Germinal center (tissue), 1 donor: ENCODE measurements at places on chromosomes 12 and 14.

- DNase-seq, result no peak
Observed at GRCh38 chr14:55410876-55411275, 754 bp downstream of the ATG14 start.

DNA sequence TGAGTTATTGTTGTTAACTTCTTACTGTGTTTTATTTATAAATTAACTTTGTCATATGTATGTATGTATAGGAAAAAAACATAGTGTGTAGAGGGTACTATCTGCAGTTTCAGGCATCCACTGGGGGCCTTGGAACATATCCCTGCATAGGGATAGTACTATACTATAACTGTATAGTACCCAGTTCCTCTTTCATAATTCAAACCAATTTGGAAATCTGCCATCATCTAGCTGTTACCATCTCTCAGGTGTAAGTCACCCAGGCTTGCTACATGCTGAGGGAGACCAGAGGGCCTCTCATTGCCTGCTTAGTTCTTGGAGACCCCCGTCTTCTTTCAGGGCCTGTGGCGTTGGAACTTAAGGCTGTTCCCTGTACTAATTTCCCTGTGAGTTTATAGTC lies 12.9 kb upstream of the DCD start:
- DNase-seq, result no peak

- DNase-seq, result no peak
Observed at GRCh38 chr12:6044082-6044481, 80.4 kb downstream of the VWF start.

DNA sequence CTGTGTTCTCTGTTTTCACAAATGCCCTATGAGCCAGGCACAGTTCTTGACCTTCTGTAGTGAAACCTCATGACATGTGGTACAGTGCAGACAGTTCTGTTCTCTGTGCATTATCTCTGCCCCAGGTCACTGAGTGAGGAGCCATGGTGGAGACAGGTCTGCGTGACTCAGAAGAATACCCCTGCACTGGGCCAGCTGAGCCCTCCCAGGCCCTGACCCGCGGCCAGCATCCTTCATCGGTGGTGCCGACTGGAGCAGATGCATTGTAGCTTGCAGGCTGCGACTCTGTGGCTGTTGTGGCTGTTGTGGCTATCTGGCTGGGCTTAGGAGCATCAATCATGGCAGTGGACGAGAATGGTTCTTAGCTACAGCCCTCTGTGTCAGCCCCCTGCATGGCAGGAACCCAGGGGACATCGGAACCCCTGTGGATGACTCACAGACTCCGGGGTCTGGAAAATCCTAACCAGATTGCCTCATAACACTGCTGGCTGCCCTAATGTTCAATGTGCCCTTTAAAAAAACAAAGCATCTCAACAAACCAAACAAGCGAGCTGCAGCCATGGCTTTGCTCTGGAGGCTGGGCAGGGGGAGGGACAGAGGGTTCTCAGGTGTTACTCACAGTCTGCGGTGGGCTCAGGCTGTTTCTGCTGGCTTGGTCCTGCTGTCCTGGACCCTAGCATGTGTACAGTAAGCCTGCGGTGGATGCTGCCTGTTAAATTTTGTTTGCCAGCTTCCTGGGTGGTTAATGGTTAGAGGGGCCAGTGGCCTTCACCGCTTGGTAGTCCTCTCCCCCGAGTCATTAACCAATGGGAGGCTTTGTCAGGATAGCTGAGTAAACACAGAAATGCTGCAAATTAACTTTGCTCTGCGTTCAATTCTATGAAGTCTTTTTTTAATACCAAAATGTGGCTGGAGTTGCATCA lies at the start of gene SERPINA6:
Gene SERPINA6 (minus strand): TSS at position 689 of the 923 bp plus-strand sequence. CDS start 8,688 bp downstream, outside the sequence.
- no peak for DNase-seq

DNA sequence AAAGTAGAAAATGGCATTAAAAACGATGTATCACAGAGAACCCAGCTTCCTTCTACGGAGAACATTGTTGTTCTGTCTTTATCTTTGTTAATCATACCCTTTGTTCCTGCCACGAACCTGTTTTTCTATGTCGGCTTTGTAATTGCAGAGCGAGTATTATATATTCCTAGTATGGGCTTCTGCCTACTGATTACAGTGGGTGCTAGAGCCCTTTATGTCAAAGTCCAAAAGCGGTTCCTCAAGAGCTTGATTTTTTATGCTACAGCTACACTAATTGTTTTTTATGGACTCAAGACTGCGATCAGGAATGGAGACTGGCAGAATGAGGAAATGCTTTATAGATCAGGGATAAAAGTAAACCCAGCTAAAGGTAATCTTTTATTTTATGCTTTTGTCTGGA lies 209.6 kb downstream of the TMTC2 start:
- no peak for DNase-seq

DNA sequence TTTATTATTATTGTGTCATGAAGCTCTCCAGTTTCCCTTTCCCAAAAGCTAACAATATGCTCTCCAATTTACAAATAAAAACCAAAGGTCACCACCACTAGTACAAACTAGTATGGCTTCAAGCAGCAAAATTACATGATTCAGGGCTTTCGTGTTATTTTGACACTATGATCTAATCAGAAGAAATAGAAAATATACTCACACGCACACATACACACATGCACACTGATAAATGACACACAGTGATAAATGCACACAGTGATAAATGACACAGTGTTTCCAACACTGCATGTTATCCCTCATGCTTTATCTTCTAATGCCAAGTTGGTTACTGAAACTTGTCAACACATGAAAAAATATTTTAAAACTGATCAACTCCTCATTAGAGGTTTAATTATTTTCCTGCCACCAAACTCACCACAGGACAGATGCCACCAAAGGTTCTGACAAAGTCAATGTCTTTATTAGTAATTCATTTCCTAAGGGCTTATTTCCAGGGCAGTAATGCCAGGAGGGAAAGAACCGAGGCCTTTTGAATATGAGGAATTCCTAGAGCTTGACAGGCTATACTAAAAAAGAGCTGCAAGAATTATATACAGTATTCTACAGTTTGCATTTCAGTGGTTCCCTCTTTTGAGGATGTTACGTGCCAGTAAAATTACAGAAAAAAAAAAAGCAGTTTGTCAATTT lies 82.4 kb downstream of the PPP2R5E start:
- DNase-seq, result no peak

- no peak for DNase-seq
Observed at GRCh38 chr12:132433641-132434395, 56.1 kb upstream of the FBRSL1 start.

GRCh38 chr12:3362737-3363136 lies 128.3 kb upstream of the PRMT8 start:
- no peak for DNase-seq

- no peak for DNase-seq
Observed at GRCh38 chr12:100795174-100795799, 711 bp downstream of the ANO4 start.

GRCh38 chr12:28777603-28778365 lies 371.3 kb upstream of the FAR2 start:
- no peak for DNase-seq

GRCh38 chr12:88505696-88506095 lies 74.6 kb downstream of the KITLG start:
- no peak for DNase-seq

DNA sequence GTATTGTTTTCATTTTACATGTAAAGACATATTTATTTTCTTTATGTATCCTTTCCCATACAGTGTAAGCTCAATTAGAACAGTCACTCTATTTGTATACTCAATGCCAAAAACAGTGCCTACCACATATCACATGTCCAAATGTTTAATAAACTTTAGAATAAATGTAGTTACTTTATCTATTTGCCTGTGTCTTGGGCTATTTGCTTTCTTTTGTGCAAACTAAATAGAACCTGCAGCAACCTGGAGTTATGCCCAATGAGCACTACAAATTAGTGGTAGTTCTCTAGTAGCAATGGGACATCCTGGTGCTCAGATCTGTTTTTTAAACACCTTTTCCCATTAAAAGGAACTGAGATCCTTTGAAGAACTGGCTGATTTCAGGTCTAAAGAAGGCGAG lies 186.7 kb downstream of the PPFIA2 start:
- DNase-seq, result no peak

DNA sequence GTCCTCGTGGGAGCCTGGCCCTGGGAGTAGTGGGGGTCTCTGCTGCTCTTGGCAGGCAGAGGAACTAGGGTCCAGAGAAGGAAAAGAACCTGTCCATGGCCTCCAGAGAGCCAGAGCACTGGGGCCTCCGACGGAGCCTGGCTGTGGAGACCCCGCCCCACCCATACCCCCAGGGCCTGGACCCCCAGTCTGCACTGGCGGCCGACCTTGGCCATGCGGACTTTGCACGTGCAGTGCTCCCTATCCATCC lies 1.1 kb downstream of the BEGAIN start:
- no peak for DNase-seq

GRCh38 chr12:46071335-46071734 lies 81.0 kb upstream of the SCAF11 start:
- DNase-seq, result no peak

DNA sequence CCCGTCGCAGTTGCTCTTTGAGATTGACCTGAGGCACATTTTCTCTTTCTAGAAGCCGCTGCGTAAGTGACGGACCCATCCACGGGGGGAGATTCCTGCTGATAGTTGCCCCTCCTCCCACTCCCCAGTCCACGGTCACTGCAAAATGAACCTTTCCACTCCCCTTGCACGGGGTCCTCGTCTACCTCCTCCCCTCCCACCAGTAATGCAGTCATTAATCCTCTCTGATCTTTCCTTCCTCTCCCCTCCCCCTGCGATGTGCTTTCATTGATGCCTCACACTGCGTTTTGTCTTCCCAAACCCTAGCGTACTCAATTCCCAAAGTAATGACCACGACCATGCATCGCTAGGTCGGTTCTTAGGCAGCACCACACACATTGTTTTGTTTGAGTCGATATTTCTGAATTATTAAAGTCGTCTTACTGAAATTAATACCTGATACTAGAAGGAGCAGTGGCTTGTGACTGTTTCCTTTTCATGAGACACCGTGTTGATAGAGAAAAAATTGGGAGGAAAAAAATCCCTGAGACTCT lies 857 bp downstream of the ETNK1 start:
- peak; percentile 41 for DNase-seq

- no peak for DNase-seq
Observed at GRCh38 chr14:76715101-76715500, 46.2 kb upstream of the VASH1 start.

DNA sequence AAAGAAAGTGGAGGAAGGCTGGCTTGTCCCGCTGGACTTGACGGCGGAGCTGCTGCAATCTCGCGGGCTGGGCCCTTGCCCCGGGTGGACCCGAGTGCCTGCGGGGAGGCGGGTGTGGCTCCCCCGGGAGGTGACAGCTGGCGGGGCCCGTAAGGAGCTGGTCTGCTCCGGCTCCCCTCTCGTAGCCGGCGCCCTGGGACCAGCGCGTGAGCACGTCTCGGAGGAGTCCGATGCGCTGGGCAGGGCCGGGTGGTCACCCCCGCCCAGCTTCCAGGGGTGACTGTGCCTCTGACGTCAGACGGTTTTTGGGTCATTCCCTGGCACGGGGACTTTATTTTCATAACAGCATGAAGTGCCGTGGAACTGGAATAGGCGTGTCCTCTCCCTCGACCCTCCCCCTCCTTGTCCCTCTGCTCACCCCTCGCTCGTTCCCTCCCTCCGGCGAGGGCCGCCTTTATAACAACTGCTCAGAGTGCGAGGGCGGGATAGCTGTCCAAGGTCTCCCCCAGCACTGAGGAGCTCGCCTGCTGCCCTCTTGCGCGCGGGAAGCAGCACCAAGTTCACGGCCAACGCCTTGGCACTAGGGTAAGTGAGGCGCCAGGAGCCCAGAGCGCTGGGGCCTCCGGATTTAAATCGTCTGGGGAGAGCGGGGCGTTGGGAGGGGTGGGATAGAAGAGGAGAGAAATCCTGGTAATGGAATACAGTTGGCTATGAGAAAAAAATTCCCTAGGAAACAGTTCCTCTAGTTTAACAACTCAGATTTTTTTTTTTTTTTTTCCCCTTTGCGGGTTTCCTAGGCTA lies at the start of gene GPRC5A:
Gene GPRC5A (plus strand): TSS at position 483 of the 801 bp plus-strand sequence. CDS start 16,688 bp downstream, outside the sequence.
- DNase-seq, result no peak

DNA sequence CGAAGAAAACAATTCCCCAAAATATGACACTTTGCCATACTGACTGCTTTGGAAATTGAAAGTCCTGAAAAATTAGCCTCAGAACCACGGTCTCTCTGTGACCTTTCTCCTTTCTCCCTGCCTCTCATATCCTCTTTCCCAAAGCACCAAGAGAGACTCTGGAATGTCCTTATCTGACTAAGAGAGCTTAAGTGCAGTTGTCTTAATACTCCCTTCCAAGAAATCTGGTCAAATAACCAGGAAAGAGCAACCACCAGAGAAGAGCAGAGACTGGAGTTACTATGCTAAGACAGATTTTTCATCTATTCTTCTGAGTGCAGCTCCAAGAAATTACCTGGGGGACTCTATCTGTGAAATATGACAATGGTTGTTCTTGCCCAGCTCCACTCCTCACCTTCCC lies 10.5 kb upstream of the BTG1 start:
- DNase-seq, result no peak

DNA sequence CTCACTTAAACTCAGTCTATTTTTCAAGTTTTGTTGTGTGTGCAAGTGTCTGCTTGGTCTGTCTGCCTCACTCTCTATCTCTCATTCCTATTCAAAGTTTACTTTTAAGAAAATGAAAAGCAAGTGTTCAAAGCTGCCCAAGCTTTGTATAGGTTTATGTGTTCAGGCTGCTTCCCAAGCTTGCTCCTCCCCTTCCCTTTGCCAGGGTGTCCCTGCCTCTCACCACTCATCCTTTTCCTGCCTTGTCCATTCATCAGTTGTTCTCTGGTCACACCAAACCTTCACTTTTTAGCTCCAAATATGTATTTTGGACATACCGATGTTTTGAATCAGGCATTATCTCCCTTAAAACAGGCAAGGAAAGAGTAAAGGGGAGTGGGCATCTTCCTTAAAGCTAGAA lies 41.3 kb downstream of the STK38L start:
- no peak for DNase-seq

- DNase-seq, result peak; percentile 14
Observed at GRCh38 chr12:92030618-92031017, 115.0 kb downstream of the BTG1 start.

DNA sequence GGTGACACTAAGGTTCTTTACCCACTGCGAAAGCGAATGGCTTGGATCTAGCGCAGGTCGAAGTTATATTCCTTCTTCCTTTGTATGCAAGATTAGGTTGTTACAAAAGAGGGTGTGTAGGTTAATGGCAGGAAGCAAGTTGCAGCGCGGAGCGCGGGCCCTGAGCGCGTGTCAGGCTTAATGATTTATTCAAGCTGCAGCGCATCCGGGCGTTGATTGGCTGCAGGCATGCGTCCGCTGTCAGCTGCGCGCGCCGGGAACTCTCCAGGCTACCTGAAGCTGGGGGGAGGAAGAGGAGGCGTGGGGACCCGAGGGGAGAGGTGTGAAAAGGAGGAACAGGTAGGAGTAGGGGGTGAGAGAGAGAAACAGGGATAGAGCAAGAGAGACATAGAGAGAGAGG lies 7.4 kb downstream of the ASCL1 start:
- no peak for DNase-seq

GRCh38 chr14:89129570-89129969 lies 287.5 kb downstream of the FOXN3 start:
- DNase-seq, result no peak

GRCh38 chr14:34732802-34733201 lies 18.4 kb upstream of the CFL2 start:
- no peak for DNase-seq

DNA sequence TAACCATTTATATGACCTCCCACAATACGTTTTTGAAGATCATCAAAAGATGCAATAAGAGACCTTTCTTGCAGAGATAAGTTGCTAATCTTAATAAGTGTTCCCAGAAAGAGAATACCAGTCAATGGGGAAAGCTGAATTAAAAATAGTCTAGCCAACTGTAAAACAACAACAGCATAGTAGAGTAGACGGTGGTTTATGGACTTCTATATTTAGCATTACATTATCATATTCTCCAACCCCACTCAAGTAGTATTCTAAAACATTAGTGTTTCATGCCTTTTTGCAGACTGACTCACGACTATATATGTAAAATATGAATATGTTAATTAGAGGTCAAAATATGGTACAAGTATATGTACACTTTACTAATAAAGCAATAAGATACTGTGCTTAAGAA lies 218.9 kb downstream of the MED13L start:
- DNase-seq, result no peak
